ENCODE measurements at places on chromosomes 2 and 18.

DNA sequence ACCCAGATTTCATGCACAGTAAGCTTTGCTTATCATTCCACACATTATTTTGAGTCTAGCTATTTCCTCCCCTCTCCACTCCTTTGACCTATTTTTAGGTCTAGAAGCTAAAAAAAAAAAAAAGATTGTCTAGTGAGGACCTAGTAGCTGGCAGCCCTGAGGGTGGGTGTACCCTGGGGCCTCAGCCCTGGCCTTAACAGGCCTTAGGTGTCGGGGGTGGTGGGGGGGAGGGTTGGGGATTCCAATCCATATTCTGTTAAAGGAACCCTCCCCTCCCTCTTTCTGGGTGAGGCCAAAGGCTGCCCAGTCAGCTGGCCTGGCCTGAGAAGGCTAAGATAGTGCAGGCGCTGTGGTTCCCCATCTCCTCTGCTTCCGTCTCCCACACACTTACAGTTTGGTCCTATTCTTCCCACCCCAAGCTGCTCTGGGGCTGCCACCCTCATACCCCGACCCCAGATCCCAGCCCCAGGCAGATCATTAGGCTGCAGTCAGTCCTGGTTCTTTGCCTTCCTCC lies 65.5 kb upstream of the HK2 start:
- no peak for DNase-seq

DNA sequence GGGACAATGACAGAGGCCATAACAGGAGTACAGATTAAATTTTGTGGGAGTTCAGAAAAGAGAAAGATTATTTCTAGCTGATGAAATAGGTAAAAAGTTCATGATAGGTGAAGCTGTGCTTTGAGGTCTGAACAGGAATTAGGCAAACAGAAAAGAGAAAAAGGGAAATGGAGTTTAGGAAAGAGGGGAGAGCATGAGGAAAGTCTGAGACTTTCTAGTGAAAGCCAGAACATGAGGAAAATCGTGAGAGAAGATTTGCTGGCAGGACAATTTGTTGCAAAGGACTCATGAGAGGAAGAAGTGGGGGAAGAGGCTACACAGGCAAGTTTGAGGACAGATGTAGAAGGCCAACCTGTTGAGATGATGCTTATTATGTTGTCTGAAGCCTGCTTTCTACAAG lies 6.3 kb upstream of the CHN1 start:
- DNase-seq, result no peak

DNA sequence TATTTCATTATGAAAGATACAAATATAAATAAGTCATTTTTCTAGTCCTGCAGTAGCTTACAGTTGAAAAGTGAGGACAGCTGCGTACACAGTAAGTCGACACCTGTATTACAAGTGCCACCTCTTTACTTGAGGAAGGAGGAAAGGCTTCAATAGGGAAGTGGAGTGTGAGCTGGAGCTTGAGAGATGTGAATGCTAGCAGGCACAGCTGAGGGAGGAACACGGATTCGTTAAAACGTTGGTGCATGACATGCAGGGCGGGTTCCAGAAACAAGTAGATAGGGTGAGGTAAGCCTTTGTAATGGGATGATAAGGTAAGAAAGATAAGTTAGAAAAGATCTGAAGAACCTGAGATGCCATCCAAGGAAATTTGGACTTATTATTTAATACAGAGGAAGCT lies 98.1 kb upstream of the CSRNP3 start:
- DNase-seq, result no peak

- DNase-seq, result no peak
Measured at GRCh38 chr18:26764586-26764985, 100.9 kb downstream of the AQP4 start.

- no peak for DNase-seq
Measured at GRCh38 chr2:77370511-77370910, 151.7 kb downstream of the LRRTM4 start.

GRCh38 chr2:72891091-72891818 lies 4.0 kb downstream of the SPR start:
- no peak for DNase-seq

DNA sequence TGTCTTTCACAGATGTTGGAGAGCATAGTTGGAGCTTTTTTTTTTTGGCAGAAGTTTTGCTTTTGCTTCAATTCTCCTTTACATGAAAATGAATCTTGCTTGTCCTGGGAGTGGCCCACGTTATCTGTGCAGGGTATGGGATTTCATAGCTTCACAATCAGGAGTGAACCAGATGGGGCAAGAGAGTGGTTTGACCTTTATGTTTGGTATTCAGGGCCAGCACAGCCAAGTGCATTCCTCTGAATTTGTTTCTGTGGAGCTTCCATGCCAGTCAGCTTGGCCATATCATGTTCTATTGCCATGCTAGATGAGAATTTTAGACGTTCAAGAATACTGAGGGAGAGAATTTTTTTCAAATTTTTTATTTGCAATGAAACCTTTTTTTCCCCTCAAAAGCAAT lies 116.6 kb downstream of the PRPF40A start:
- no peak for DNase-seq

DNA sequence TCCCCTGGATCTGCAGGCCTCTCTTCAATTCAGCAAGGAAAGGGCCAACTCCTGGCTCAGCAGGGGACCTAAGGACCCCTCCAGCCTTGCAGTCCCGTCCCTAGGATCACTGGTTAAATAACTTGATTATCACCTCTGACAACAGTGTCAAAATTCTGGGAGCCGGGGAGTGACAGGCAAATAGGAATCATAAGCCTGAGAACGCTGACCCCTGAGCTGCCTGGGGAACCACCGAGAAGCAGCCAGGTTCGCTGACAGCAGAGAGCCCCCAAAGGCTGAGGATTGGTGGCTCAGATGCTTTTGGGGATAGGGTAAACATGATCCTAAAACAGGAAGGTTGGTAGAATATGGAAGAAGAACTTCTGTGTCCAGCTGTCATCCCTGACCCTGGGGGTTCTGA lies 17.5 kb upstream of the TNS1 start:
- DNase-seq, result no peak

GRCh38 chr2:47783486-47784351 lies 774 bp downstream of the MSH6 start:
- DNase-seq, result peak; percentile 72

DNA sequence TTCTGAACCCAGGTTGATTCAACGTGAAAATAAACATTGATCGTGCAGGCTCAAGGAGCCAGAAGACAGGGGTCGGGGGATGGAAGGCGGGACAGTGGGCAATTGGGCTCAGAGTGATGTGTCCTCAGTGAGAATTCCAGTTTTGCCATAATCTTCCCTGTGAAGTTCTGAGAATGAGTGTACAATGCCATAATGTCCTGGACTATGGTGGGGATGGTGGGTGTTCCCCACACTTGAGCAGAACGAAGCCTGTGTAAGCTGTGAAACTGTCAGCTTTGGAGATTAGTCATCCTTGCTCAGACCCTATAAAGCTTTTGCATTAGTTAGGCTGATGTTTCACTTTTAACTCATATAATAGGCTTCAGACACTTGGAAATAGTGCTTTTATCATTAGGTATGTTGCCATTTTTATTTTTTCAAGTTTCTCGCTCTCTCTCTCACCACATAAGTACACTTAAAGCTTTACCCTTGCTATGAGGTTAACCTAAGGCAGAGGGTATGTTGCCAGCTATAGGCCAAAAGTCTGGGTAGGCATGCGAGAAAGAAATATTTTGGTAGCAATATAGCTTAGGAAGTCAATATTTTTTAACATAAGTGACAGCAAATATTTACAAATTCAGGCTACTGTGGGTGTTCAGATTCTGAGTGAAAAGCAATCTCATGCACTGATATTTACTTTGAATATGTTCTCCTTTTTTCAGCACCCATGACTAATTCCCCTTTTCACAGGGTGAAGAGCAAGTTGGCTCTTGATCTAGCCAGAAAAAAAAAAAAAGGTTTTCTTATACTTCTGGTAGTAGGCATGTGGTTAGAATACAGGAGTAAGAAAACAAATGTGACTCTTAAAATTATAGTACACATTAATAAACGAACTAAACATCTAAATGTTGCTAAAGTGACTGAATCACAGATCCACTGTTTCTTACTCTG lies 47.2 kb downstream of the CDC42EP3 start:
- no peak for DNase-seq

DNA sequence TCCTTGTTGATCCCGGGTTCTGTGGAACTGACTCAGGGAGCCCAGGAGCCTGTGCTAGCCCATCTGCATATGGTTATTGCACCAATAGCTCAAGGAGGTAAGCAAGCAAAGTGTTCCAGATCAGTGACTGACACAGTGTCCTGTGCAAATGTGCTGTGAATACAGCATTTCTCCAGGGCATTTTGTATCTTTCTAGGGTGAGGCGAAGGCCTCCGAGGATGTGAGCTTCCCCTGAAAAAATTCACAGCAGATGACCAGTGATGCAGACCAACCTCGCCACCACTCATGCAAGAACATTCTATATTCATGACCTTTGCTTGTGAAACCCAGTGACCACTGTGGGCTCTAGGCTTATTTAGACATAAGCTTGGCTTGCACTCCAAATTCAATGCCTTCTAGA lies 15.2 kb upstream of the NT5DC4 start:
- DNase-seq, result no peak

DNA sequence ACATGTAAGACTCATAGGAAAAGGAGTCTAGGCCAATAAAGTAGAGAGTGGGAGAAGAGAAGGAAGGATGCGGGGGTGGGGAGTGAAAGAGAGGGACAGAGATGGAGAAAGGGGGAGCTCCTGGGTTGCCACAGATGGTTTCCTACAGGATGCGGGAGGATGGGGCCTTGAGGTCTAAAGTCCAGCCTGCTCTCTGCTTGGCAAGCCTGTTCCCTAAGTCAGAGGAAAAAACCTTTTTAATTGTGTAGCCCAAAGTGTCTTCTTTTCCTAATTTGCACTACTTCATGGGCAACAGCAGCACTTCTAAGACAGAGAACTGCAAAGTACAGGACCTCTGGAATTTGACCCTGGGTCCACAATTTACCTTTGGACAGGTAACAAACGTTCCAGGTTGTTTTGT lies 1.4 kb upstream of the FAM110C start:
- DNase-seq, result no peak

- DNase-seq, result no peak
Measured at GRCh38 chr2:149388120-149388816, 57.9 kb downstream of the LYPD6 start.

DNA sequence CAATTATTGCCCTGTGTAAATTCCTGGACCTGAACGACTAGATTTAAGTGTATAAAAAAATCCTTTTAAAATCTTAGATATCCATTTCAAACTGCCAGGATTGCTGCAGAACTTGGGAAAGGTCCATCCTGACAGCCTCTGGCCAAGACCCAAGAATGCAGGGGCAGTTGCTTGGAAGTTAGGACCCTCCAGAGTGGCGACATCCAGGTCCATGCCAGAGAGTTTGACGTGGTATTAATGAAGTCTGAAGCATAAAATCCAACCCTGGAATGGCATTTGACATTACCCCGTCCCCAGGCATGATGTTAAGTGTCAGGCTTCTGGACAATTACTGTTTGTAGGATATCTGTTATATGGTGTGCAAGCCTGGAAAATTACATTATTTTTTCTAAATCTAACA lies 810.2 kb downstream of the CNTNAP5 start:
- no peak for DNase-seq

DNA sequence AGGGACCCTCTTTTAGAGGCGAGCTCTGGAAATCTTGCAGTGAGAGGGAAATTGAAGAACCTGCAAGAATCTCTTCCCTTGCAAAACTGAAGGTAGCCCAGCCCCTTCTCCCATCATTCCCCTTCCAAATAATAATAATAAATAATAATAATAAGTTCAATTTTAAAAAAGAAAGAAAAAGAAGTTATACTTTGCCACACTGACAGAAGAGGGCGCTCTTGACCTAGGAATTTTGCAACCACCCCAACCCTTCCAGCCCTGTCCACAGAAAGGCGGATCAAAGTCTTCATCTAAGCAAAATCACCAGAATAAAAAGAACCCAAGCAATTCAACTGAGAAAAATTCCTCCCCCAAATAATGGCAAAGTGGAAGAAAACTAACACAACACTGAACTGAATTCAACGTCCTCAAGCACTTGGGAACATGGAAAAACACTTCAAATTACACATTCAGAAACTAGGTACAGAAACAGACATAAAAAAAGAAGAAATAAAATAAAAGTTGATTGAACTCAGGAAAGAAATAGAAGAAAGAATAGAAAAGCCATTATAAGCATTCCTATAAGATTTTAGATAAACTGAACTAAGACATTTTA lies 98.9 kb upstream of the GLS start:
- DNase-seq, result peak; percentile 53

DNA sequence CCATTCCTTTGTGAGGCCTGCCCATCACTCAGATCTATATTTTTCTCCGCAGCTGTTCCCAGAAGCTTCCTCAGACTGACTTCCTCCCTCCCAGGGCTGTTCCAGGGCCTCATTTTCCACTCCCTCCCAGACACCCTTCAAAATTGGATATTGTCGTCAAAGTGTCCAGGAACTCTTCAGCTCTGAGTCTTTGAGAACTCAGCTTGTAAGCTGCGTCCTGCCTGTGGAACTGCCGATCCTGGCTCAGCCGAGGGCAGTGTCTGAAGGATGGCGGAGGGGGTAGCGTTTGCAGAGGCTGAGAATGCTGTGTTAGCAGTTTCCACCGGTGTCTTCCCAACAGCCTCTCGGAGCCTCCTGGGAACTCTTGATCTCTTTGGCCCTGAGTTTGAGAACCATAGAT lies 27.1 kb downstream of the NCK2 start:
- DNase-seq, result no peak

DNA sequence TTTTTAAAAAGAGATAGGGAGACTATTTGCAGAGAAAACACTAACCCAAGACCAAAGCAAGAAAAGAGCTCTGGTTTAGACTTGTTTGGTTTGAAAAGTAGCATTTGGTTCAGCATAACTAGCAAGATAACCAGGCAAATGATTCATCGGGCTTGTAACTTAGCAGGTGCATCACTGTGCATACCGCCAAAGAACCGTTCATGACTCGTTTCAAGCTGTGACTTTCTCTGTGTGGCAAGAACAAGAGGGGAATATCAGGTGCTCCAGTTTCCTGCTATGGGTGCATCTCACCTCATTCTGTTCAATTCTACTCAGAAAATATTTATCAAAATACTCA lies 244.9 kb downstream of the ETAA1 start:
- no peak for DNase-seq
